ENCODE measurements at places on chromosomes 16 and 17.

GRCh38 chr16:54921206-54921824, 9.3 kb upstream of the IRX5 start:
- peak; percentile 12 for DNase-seq

DNA sequence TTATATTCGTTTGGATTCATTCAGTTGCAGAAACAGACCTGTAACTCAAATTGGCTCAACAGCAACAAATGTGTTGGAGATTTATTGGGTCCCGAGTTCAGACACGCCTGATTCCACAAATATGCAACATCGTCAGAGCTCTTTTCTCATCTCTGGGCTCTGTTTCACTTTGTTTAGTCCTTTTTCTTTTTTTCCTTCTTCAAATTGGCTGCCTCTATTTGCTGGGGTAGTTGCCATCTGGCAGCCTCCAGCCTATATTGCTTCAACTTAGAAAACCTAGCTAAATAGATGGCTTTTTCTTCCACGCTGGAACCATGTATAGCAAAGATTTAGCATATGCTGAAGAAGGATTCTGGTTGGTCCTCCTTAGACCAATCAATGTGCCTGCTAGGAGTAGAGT, 398.5 kb downstream of the RBFOX1 start:
- DNase-seq: no peak

DNA sequence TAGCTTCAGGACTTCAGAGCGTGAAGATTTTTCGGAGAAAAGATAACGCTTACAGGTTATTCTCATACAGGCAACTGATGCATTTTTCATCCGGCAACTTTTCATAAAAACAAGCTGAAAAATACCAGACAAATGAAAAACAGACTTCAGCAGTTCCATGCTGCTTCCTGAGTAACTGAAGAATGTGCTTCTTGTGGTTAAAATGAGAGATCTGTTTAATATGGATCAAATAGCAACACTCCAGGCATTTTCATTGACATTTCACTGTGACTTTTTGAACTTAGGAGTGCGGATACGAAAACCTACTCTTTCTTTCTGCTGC, 705 bp upstream of the PITPNC1 start:
- no peak for DNase-seq

DNA sequence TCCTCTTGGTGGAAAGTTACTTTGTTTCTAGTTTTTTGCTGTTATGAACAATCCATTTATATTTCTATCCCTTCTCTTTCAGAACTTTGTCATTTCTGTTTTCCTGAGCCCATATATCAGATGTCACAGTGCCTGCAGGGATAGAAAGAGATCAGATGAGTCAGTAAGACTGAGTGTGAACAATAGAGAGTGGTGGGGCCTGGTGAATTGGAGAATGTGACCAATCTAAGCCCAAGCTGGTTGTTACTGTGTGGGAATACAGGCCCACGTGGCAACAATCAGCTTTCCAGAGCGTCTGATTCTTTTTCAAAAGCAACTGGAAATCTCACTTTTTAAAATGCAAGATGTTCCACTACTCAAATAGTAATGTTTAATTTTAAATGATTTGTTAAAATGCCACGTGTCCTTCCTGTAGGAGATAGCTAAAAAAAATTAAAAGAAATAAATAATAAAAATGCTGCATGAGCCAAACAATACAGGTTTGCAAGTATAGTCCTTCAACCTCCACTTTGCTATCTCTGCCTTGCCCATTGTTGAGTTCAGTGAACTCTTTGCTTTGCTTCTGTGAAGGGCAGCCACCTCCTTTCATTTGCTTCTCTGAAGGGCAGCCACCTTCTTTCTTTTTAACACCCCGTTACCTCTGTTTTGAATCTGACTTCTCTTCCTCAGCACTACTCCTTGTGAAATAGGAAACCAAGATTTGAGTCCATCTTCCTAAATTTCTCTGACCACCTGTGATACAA, 9.6 kb downstream of the DCTN5 start:
- DNase-seq: no peak

DNA sequence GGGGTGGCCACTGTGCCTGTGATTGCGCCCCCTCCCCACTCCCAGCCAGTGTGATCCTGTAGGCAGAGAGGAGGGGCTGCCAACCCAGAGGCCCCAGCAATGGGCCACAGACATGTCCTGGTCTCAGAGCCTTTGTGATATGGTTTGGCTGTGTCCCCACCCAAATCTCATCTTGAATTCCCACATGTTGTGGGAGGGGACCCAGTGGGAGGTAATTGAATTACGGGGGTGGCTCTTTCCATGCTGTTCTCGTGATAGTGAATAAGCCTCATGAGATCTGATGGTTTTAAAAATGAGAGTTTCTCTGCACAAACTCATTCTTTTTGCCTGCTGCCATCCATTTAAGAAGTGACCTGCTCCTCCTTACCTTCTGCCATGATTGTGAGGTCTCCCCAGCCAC, 56.8 kb upstream of the ZNF469 start:
- DNase-seq: no peak

DNA sequence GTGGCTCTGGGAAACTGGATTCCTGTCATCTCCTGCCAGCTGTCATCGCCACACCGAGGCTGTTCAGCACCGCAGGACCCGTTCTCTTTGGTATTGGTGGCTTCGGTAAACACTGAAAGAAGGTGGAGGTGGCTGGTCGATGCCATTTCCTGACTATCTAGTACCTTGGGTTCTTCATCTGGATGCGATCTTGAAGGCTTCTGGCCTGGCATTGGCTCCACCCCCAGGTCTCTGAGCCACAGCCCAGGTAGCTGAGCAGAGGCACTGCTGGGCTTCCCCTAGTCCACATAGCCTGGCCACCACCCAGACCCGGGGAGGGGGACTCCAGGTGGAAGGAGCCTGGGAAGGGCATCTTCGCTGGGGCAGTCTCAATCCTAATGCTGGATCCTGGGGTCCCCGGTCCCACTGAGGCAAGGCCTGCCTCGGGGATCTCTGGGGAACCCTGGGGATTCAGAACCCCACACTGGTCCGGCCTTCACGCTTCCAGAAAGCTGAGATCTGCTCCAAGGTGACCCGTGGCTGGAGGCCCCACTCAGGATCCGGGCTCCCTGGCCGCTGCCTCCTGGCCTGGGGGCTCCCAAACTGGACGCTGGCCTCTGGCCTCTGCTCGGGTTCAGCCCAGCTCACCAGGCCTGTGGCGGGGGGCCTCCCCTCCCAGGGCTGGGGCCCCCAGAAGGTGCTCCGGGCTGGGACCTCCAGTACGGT, 1.8 kb downstream of the C16orf54 start:
- DNase-seq: no peak

DNA sequence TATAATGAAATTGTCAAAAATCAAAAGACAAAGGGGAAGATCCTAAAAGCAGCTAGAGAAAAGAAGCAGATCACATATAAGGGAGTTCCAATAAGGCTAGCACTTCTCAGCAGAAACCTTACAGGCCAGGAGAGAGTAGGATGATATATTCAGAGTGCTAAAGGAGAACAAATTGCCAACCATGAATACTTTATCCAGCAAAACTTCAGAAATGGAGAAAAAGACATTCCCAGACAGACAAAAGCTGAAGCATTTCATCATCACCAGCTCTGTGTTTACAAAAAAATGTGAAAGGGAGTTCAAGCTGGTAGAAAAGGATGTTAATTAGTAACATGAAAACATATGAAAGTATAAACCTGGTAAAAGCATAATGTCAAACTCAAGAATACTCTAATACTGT, 37.4 kb downstream of the CDR2 start:
- no peak for DNase-seq

DNA sequence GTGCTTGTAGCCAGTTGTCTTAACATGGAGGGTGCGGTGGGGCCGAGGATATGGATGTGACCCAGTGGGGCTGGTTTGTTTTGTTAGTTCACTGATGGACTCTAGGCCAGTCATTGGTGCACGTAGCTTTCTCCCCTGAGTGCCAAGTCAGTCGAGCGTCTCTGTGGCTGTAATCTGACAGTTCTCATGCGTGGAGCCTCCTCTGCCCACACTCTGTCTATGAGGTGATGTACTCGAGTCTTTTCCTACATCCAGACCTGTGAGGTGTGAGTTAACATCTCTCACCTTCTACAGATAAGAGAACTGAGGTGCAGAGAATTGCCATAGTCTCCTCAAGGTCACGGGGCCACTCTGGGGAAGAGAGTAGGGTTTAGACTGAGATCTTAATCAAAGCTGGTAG, 90.2 kb downstream of the MARCHF10 start:
- DNase-seq: no peak

- DNase-seq: peak; percentile 75
Observed at GRCh38 chr17:29760279-29761039, 137.7 kb upstream of the CORO6 start.

DNA sequence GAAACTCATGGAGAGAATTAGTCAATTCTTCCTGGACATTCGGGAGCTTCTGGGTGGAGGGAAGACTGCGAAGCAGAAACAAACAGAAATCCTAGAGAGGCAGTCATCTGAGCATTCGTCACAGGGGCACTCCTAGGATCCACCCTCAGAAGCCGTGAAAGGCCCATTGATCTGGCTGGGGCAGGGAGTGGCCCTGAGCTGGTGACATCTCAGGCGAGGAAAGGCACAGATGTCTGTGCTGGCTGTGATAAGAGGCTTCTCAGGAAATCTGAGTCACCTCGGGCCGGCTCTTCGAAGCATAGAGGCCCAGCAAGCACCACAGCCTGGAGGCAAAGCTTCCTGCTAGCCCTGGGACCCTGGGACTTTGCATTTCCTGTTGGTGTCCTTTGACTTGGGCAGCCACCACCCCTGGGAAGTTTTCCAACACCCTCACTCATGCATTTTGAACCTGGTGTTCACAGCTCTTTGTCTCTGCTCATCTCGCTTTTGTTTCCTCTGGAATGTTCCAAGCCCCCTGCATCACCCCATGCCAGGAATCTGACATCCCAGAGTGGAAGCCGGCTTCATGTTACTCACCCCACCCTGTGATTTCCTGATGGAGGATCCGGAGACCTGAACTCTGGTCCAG, 23.3 kb upstream of the CDRT4 start:
- DNase-seq: peak; percentile 88

GRCh38 chr17:78884148-78884825, 18.7 kb downstream of the CEP295NL start:
- no peak for DNase-seq

GRCh38 chr17:75652934-75653549, 13.9 kb downstream of the RECQL5 start:
- DNase-seq: peak; percentile 64

GRCh38 chr17:68238164-68238870, 9.5 kb upstream of the AMZ2 start:
- DNase-seq: no peak

DNA sequence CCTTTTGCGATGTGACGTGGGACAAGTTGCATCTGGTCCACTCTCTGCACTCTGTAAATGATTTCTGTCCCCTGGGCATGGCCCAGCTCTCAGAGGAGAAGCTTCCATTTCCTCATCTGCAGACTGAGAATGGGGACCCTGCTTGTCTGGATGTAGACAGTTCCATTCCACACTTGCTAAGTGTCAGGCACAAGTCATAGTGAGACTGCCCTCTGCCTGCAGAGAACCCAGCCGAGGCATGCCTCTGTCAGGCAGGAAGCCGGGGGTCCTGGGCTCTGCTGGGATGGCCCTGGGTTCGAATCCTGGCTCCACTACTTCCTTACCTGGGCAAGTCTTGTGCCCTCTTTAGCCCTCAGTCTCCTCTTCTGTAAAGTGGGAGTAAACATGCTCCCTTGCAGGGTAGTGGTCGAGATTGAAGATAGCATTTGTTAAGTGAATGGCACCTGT, 4.1 kb downstream of the MAP2K3 start:
- no peak for DNase-seq

- DNase-seq: no peak
Observed at GRCh38 chr17:9798724-9799123, 7.3 kb upstream of the DHRS7C start.

- no peak for DNase-seq
Observed at GRCh38 chr16:2022723-2023091, 3.1 kb downstream of the NPW start.

DNA sequence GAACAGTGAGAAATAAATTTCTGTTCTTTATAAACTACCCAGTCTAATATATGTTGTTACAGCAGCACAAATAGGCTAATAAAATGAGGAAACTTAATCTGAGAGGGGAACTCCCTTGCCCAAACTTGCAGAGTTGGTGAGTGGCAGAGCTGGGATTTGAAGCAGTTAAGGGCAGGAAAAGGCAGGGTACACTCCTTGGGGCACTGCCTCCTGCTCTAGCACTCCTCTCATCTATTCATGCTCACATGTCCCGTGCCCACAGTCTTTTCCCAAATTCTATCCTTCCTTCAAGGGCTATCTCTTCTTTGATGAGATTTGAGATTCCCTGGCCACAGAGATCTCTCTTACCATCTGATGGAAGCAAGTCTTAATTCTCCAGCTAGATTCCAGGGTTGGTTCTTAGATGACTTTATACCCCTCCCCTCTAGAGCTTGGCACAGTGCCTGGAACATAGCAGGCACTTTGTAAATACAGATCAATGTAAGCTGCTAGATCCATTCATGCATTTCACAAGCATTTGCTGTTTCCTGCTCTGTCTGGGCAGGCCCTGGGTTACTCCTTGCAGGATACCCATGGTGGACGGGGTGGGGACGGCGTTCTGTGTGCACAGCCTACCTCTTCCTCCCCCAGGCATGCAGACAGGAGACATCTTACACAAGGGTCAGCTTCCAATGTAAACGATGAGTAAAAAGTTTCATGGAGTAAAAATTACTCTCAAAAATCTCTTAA, 39.2 kb upstream of the ABCC12 start:
- DNase-seq: peak; percentile 35

- no peak for DNase-seq
Observed at GRCh38 chr17:67358612-67359011, 7.8 kb downstream of the PSMD12 start.

- no peak for DNase-seq
Observed at GRCh38 chr17:82956146-82956725, 116.4 kb upstream of the ZNF750 start.

DNA sequence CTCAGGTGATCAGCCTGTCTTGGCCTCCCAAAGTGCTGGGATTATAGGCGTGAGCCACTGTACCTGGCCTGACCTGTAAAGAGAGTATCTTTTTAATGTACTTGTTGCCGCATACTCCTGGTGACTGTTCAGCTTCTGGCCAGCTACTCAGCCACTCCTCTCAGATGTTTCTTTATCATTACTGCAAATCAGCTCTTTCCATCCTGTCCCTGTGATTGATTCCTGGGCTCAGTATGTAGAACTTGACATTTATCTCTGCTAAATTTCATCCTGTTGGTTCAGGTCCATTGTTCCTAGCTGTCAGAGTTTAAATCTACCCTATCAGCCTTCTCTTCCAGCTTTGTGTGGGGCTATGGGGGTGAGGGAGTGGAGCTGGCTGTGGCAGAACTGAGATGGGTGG, 211.5 kb upstream of the ASIC2 start:
- no peak for DNase-seq

GRCh38 chr16:66425651-66426050, 1.4 kb upstream of the BEAN1 start:
- DNase-seq: no peak

All from KBM-7 (cell line).